ENCODE measurements at places on chromosomes 6 and 20.
A peak's percentile ranks its signal among the peaks of the same experiment; 100 is the strongest.

GRCh38 chr20:62722627-62723026 lies 14.0 kb downstream of the NTSR1 start:
- DNase-seq = no peak

- no peak for DNase-seq
Measured at GRCh38 chr20:22496817-22497216, 87.6 kb downstream of the FOXA2 start.

- DNase-seq = no peak
Measured at GRCh38 chr20:37796121-37796520, 102.3 kb downstream of the CTNNBL1 start.

- DNase-seq = no peak
Measured at GRCh38 chr6:109595998-109596397, 95.0 kb downstream of the AK9 start.

DNA sequence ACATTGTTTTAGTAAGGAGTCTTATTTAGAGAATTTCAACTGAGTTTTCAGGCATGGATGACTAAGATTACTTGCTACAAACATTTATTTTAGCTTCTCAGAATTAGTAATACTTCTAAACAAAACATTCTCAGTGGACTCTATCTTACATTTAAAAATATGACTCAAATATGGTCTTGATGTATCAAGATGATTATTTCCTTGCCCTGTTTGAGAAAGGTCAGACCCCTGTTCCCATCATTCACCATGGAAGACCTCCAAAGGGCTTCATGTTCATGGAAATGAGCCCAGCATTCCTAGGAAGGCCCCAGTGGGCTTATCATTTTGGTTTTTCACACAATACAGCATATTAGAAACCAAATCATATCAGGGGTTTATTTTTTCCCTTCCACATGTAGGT lies 24.6 kb upstream of the TRPC4AP start:
- no peak for DNase-seq

DNA sequence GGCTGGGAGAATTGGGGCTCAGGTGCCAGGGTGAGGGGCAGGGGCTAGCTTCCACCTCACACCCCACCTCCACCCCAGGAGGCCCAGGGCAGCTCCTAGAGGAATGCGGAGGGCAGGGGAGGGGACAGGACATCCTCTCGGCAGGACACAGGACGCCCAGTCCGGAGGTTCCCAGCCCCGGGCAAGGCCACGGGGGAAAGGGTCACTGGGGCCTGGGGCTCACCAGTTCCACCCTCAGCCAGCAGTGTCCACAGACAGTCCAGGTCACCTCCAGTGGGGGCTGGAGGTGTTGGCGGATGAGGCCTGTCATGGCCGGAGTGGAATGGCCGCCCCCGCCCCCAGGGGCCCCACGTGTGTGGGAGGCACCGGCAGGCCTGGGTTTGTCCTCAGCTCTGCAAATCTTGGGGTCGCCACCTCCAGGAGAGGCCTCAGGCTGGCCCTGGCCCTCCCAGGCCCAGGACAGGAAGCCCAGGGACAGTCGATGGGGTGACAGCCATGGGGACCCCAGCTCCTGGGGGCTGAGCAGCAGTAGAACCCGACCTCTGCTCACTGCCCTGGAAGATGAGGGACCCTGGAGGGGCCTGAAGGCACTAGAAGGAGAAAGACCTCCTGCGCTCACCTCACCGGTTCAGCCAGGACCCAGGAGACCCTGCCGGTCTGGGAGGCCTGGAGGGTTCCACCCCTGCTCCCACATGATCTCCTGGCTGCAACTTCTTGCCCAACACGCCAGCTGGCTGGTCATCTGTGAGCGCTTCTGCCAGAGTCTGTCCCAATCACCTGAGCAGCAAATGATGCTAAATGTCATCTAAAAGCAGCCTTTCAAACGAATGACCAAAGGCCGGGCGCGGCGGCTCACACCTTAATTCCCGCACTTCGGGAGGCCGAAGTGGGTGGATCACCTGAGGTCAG lies 13.0 kb upstream of the ABHD16B start:
- no peak for DNase-seq

GRCh38 chr6:112257178-112257855 lies 3.0 kb upstream of the LAMA4 start:
- DNase-seq = no peak

DNA sequence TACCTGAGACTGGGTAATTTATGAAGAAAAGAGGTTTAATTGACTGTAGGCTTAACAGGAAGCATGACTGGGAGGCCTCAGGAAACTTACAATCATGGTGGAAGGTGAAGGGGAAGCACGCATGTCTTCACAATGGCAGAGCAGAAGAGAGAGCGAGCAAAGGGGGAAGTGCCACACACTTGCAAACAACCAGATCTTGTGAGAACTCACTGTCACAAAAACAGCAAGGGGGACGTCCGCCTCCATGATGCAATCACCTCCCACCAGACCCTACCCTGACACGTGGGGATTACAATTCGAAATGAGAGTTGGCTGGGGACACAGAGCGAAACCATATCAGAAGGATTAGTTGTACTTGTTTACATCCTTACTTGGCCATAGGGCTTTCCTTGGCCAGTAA lies 49.7 kb downstream of the FIG4 start:
- no peak for DNase-seq

GRCh38 chr6:135440087-135440792 lies 57.3 kb downstream of the AHI1 start:
- DNase-seq = no peak

DNA sequence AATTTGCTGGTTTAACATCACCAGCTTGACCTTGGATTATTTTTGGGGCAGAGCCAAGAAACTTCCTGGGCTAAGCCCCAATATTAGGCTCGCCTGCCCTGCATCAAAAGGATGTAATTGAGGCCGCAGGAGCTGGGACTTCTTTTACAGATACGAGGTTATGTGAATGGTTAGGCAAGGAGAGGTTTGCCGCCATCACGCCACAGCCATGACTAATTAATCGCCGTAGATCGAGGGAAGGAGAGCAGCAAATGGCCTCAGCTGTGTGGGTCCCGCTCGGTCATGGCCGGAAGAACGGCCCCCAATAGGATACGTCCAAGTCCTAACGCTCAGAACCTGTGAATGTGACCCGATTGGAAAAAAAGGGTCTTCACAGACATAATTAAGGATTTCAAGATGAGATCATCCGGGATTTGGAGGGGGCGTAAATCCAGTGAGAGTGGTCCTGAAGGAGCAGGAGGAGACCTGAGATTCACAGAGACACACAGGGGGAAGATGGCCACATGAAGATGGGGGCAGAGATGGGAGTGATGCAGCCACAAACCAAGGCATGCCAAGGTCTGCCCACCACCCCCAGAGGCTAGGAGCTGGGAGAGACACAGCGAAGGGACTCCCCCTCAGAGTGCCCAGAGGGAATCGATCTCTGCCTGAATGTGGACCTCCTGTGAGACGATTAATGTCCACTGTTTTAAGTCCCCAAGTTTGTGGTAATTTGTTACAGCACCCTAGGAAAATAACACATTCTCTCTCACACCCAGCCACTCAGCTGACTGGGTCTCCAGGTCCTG lies 10.0 kb upstream of the BNIP5 start:
- DNase-seq = no peak

DNA sequence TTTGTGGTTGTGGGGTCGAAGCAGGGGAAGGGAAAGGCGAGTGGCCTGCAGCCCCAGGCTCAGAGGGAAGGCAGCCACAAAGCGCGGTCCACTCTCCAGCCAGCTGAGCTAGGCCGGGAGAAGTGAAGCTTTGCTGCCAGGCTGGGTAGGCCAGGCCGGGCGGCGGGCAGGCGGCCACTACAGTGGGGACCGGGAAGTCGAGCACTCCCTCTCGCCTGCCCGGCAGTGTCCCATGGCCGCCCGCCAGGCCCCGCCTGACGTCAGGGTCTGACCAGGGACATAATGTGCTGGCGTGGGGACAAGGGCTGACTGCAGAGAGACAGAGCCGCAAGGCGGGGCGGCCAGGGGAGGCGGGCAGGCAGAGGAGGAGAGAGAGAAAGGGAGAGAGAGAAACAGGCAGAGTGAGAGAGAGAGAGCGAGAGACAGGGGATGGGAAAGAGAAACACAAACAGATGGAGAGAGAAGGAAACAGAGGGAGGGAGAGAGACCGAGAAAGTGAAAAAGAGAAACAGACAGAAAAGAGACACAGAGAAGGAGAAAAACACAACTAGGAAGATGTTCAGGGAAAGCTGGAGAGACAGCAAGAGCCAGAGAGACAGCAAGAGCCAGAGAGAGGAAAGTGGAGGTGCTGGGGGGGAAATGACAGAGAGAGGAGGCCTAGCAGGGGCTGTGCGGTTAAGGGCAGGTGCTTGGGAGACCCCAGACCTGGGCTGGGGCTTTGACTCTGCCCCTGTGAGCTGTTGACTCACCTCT lies 94.5 kb upstream of the PTPN1 start:
- DNase-seq = peak; percentile 99

- no peak for DNase-seq
Measured at GRCh38 chr6:84141521-84141920, 85.9 kb downstream of the CEP162 start.

DNA sequence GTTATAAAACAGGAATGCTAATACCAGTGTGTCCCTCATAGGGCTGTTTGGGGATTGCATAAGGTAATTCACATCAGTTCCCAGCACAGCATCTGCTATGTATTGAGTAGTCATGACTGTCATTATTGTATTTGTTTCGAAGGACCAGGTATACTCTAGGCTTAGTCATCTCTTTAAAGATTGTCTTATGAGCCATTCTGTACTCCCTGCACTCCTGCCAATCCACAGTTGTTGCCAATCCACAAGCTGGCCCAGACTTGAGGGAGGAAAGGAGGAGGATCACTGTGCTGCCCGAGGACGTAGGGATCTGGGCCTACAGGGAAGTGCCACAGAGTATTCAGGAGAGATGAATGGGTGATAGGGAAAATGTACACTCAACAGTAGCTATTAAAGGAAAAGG lies 113.0 kb upstream of the TIAM2 start:
- DNase-seq = no peak

Measured in sciatic nerve (tissue), 2 donors.